T-helper 2 cell (primary cell): ENCODE measurements at places on chromosomes 5 and 9.
A peak's percentile ranks its signal among the peaks of the same experiment; 100 is the strongest.

DNA sequence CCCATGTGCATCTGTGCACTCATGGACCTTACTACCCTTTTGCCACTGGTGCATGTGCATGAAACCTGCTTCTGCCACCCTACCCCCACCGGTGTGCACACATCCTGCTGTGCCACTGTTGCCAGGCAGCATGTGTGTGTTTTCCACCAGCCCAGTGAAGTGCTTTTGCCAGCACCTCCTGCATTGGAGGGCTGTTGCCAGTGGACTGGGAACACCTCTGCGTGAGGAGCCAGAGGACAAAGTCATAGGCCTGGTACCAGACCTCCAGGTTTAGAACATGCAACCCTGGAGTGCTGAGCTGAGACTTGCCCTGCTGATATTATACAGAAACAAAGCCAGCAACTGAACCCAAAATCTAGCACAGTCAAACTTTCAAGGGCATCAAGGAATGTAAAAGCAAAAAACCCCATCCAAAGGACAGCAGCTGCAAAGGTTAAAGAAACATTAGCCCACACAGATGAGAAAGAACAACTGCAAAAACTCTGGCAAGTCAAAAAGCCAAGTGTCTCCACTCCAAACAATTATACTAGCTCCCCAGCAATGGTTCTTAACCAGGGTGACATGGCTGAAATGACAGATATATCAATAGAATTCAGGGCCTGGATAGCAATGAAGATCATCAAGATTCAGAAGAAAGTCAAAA, 70.6 kb upstream of the PTPN3 start:
- DNase-seq: no peak

- no peak for DNase-seq
Measured at GRCh38 chr5:90290648-90291047, 118.9 kb downstream of the CETN3 start.

GRCh38 chr9:110939047-110939446, 99.2 kb downstream of the LPAR1 start:
- DNase-seq: no peak

DNA sequence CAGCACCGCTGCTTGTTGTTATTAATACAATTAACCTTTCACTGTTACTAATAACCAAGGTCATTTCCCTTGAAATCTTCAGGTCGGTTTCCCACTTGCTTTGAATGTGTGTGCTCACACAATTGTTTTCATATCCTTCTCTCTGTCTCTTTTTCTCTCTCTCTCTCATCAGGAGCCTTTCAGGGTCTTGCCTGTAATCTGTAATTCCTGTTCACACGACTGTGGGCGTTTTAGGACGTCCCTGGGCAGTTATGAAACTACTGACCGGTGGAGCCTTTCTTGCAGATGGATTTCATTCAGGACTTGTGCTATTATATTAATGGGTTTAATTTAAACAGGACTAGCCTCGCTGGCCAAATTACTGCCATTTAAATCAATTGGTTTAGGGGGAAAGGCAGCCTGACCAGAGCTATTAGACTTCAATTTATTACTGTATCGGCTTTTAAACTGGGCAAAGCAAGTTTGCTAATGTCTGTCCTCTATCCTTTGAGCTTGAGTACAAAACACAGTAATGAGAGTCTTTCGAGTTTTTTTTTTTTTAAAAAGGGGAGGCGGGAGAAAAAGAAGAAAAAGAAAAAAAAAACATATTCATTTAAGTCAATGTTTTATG, 316.0 kb upstream of the TLE4 start:
- DNase-seq: no peak

DNA sequence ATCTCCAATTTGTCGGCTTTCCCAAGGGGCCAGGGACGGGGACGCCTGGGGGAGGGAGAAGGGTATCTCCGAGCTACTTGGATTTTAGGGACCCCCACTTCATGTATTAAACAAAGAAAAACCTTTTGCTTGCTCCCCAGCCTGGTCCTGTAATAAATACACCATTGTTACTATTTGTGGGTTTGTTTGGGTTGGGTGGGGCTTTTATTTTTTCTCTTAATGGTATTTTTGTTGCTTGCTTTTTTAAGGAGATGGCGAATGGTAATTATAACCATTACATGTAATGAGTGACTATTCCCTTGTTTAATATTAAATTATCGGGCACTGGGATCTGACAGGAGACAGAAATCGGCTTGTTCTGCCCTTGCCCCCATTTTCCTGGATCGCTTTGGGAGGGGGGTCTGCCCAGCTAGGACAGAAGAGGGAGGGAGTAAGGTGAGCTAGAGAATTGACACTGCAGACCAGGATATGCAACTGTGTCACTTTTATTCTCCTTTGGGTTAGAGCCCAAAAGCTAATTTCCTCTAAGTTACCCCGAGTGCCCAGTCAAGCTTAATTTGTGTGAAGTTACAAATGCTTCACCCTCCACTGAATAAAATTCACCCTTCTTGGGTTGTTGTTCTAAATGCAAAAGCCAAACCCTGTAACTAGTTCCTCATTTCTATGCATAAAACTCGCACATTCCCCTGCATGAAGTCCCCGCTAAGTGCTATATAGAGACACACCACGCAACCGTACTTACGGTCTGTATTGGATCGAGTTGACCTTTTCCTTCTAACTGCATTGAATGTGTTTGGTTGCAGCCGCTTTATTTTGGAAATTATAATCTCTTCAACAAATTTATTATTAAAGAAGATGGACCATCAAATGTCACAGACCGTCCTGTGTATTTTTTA, 1.6 kb upstream of the ZNF608 start:
- no peak for DNase-seq

DNA sequence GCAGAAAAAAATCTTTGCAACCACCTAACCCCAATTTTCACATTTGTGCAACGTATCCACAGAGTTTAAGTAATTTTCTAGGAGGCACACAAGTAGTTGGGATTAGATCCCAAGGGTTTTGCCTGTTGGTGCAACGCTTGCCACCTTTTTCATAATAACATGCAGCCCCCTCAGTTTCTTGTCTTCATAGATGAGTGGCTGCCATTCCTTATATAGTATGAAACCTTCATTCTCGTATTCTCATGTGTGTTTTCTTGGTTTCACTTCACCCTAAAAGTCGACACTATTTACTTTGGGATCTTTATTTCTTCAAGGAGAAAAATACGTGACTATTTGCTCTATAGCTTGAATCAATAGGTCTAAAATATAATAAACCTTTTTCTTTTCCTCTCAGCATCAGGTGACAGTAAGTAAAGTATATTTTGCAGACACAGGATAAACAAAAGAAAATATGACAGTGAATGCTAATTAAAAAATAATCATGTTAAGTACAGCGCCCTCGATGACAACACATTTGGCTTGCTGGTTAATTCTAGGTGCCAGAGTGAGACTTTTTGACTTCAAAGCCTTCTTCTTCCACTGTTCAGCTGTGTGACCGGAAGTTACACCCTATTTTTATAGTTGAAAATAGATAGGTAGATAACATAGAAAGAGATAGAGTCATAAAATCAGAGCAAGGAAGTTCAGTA, 342.8 kb upstream of the CCNG1 start:
- DNase-seq: no peak

- DNase-seq: no peak
Measured at GRCh38 chr5:178335302-178336030, 102.9 kb upstream of the PHYKPL start.

DNA sequence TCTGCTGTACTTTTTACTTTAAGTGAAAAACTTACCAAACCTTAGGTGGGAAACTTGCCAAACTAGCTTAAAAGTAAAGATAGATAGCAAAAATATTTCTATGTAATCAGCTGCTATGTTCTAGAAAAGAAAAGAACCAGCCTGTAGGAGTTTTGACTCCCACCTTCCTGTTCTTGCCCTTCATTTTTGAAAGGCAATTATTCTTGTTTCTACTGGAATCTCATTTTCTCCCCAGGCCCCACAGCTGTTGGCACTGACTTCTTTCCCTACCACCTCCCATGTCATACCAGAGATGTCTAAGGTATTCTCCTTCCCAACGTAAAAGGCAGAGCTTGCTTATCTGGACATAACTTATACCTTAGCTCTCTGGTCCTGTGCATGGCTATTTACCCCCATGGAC, 389.7 kb downstream of the ARHGEF28 start:
- no peak for DNase-seq

DNA sequence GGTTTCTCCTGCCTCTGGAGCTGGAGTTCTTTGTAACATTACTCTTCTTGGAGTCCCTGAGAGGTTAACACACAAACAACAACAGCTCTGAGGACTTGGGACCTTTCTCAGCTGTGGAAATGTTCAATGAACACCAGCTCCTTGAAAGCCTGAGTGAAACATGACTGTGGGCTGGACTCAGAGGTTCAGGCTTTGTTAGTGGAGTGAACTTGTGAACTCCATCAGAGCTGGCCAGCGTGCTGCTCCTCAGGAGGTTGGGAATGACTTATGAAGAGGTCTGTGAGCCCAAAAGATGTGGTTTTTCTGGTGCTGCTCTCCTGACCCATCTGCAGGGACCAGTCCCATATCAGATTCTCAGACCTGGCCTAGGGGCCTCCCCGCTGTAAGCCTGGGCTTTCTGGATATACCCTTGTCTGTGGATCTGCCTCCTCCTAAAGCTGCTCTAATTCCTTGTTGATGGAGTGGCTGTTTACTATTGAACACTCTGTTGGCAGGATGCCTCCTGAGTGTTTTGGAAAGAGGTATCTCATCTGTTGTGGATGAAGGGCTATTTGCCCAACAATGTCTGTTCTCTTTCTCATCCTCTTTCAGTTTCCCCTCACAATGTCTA, 170.0 kb upstream of the GDNF start:
- DNase-seq: no peak

GRCh38 chr5:53151713-53152458, 42.3 kb upstream of the MOCS2 start:
- no peak for DNase-seq

- DNase-seq: no peak
Measured at GRCh38 chr5:172939611-172940267, 19.5 kb upstream of the RPL26L1 start.

DNA sequence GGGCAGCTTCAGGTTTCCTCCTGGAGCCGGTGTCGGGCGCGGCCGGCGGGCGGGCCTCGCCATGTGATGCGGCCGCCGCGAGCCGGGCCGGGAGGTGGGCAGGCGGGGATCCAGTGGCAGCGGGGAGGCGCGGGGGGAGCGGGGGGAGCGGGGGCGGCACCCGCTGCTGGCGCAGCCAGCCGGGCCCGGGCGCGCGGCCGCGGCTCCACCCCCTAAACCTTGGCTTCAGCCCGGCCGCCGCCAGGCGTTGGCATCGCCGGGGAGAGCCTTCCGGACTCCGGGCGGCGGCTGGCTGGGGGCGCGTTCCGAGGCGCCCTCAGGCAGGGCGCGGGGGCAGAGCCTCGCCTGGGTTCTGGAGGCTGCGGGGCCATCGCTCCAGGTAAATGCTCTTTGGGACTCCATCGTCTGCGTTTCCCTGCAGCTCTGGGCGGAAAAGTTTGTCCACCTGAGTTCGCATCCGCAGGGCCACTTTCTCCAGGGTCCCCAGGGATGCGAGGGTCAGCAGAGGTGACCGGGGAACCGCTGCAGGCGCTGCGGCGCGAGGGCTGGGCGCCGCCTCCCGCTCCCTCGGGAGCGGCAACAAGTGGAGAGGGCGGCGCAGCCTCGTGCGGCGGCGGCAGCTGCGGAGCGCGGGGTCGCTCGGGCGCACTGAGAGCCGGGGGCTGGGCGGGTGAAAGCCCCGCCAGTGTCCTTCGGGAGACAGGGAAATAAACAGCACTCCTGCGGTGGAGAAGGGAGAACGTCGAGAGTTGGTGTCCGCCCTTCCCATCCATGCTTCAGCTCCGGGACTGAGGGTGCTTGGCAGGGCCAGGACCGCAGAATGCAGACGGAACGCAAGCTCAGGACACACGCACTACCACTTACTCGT, at the start of gene ARHGEF28:
Gene ARHGEF28 (plus strand): TSS at position 253 of the 868 bp plus-strand sequence. CDS start 58,656 bp downstream, outside the sequence.
- DNase-seq: peak; percentile 3

GRCh38 chr9:109258481-109259302, 62.2 kb downstream of the EPB41L4B start:
- DNase-seq: no peak

- no peak for DNase-seq
Measured at GRCh38 chr9:91043811-91044175, 242.2 kb downstream of the SYK start.

DNA sequence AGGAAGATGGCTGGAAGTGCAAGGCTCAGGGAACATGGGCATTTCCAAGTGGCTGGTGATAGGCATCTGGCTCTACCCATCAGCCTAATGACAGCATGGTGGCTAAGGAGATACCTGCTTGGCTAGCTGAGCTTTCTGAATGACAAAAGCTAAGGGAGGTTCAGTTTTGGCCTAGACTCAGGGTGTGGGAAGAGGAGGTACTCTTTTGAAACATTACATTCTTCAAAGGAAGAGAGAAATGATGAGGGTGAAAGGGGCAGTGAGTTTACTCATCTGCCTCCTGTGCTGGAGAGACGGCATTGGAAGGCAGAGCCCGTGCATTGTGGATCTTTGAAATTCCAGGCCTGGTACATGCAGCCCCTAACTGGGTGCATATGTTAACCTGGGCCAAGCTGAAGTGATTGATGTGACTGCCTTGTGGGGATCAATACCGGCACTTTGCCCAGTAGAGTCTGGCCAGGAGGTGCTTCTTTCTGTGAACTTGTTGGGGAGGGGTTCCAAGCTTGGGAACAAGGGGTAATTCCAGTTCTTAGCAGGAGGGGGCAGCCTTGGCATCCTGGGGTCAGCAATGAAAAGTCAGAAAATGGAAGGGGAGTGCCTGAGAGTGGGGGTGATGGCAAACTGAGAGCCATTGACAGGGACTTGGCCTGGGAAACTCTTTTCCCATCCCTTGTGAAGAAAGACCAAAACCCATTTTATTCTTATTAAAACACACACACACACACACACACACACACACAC, 108.6 kb downstream of the ACER2 start:
- peak; percentile 13 for DNase-seq

DNA sequence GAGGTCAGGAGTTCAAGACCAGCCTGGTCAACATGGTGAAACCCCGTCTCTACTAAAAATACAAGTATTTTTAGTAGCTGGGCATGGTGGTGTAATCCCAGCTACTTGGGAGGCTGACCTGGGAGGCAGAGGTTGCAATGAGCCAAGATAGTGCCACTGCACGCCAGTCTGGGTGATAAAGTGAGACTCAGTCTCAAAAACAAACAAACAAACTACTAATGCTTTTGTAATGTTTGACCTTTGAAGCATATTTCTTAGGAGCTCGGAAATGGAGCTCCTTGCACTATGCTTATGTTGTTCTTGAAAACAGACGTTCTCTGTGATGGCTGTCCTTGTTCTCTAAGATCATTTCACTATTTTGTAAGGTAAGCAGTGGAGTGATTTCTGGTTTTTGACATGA, 6.0 kb downstream of the F2RL2 start:
- DNase-seq: no peak

DNA sequence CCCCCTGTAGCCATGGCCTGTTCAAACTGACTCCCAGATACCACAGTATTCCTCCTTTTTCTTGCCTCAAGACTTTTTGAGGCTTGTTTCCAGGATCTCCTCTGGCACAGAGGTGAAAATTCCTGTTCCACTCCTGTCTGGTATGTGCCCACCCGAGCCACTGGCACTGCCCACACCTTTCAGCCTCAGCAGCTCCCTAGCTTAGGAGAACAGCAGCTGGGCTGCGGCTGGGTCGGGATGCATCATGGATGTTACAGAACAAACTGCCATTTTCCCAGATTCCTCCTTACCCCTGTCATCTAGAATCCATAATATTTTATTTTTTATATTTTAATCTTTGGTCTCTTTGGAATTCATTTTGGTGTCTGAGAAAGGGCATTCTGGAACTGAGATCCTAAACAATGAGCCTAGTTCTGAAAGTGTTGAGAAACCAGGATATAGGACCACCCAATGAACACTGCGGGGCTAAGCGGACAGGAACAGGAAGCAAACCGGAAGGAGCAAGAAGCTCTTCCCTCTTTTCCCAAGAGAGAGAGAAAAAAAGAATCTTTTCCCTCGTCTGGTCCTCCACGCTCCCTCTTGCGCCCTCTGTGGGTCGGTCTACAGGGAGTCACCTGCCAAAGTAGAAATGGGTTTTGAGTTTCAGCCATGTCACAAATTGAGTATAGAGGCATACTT, 12.5 kb downstream of the OR2S2 start:
- DNase-seq: peak; percentile 49
